Calu3 (cell line): ENCODE measurements at places on chromosomes 7 and 10. TPM values are rescaled to one million over a fixed set of nuclear protein-coding genes. Genes with fewer than 3 reads are reported as not detected.

Gene GIMAP2
- 3.9 and 4.7 TPM in 2 replicates for total RNA-seq

GRCh38 chr7:30310674-30311362 lies 26.4 kb downstream of the ZNRF2 start:
- DNase-seq, result no peak
- H3K4me3 ChIP-seq, result no peak overlapping the region
- no peaks in the 10 kb centered on the region for H3K27me3 ChIP-seq
- no peaks in the 10 kb centered on the region for H3K36me3 ChIP-seq
- H3K4me1 ChIP-seq, result peaks cover 22% of the 10 kb centered on the region

- no peaks in the 10 kb centered on the region for H3K27me3 ChIP-seq
- peaks cover 36% of the 10 kb centered on the region for H3K4me1 ChIP-seq
- peaks cover 55% of the 10 kb centered on the region for H3K36me3 ChIP-seq
- peak; percentile 97 for DNase-seq
- H3K27ac ChIP-seq, result peak overlapping the region; percentile 82
- H3K4me3 ChIP-seq, result peak overlapping the region; percentile 89
Measured at GRCh38 chr10:29735628-29736365, 101.0 kb upstream of the SVIL start.

DNA sequence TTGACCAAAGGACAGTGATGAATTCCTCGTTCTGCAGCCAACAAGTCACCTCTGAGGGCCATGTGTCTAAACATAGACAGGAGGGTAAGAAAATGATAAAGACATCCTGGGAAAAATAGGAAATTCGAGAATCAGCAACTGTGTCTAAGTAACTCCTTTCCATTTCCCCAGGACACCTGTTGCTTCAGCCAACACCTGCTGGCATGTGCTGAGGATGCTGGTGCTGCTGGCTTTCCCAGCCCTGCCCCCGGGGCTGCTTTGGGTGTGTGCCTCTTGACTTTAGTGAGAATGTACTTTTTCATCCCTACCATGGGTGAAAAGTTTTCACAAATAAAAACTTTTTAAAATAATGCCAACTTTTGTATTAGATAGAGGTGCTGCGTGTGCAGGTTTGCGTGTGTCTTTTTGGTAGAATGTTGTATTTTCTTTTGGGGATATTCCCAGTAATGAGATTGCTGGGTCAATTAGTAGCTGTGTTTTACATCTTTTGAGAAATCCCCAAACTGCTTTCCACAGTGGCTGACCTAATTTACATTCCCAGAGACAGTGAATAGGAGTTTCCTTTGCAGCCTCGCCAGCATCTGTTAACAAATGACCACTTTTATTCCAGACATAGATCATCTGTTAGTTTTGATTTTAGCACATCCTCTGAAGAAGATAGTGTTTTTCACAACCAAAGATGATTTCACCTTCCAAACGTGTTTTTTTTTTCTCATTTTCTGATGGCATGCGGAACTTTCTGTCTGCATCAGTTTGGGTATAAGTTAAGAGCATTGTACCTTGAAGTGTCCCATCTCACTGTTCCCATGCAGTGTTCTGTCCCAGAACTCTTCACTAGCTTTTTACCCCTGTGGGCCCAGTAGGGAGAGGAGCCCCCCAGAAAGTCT lies 104.2 kb upstream of the ACBD5 start:
- H3K36me3 ChIP-seq, result no peaks in the 10 kb centered on the region
- DNase-seq, result no peak
- peaks cover 15% of the 10 kb centered on the region for H3K4me1 ChIP-seq
- no peak overlapping the region for H3K27ac ChIP-seq
- no peak overlapping the region for H3K4me3 ChIP-seq
- no peaks in the 10 kb centered on the region for H3K27me3 ChIP-seq

DNA sequence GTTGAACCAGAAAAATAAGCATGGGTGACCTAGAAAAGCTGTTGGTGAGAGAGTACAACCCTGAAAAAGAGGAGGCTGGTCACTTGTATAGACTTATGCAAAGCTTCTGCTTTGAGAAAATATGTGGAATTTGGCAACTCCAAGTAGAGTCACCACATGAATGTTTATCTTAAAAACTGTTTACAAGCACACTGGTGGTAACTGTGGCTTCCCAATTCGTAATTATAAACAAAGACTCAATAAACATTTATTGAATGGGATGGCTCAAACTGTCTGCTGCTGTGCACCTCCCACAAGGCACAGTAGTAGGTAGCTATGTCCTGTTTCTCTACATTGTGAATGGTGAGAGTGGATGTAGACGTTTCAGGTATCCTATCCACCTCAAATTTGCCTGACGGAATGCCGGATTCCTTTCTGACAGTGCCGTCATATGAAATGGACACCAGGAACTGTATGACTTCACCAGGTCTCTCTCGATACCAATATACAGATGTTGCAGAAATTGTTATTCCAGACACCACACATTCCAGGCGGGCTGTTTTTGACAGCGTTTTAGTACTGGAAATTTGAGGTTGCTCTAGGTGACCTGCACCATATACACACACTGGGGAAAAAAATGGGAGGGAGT lies 43.4 kb upstream of the TARP start:
- no peak for DNase-seq
- no peak overlapping the region for H3K4me3 ChIP-seq
- H3K36me3 ChIP-seq, result no peaks in the 10 kb centered on the region
- no peak overlapping the region for H3K27ac ChIP-seq

GRCh38 chr10:6242089-6242488 lies 39.4 kb downstream of the PFKFB3 start:
- DNase-seq, result no peak
- no peak overlapping the region for H3K27ac ChIP-seq
- no peak overlapping the region for H3K4me3 ChIP-seq
- no peaks in the 10 kb centered on the region for H3K27me3 ChIP-seq
- H3K4me1 ChIP-seq, result peaks cover 17% of the 10 kb centered on the region
- peaks cover 77% of the 10 kb centered on the region for H3K36me3 ChIP-seq

Gene INA
- 1.3 and 1.9 TPM in 2 replicates for total RNA-seq

Gene PPP3CB
- 26.4 and 27.5 TPM in 2 replicates for total RNA-seq

DNA sequence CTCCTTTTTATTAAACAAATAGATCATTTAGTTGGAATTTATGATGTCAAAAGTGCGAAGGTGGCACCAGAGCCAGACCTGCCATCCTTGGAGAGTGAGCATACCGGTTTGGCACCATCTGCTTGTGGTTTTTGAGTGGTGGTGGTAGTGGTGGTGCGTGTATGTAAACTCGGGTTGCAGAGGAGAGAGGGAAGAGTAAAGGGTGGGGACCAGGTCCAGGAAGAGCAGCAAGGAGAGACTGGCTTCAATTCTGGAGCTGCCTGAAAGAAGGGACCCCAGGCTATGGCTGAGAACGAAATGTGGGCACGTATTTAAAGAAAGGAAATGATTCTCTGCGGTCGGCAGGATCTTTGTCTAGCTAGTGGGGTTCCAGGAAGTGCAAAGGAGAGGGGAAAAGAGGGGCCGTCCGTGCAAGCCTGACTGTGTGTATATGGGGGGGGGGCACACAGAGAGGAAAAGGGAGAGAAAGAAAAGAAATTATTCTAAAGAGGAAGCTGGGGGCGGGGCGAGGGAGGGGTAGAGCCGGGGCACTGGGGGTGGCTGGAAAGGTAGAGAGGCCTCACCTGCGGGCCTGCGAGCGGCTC lies 448 bp upstream of the GOLGA7B start:
- H3K4me1 ChIP-seq, result peaks cover 2% of the 10 kb centered on the region
- no peaks in the 10 kb centered on the region for H3K27me3 ChIP-seq
- peak overlapping the region; percentile 63 for H3K27ac ChIP-seq
- H3K36me3 ChIP-seq, result peaks cover 15% of the 10 kb centered on the region
- H3K4me3 ChIP-seq, result peak overlapping the region; percentile 79

Gene AGMO
- total RNA-seq, result 13.2 and 13.9 TPM in 2 replicates

Gene SHLD2
- total RNA-seq, result 11.4 and 11.5 TPM in 2 replicates

Gene CYP2C19
- 3.6 and 4.5 TPM in 2 replicates for total RNA-seq

DNA sequence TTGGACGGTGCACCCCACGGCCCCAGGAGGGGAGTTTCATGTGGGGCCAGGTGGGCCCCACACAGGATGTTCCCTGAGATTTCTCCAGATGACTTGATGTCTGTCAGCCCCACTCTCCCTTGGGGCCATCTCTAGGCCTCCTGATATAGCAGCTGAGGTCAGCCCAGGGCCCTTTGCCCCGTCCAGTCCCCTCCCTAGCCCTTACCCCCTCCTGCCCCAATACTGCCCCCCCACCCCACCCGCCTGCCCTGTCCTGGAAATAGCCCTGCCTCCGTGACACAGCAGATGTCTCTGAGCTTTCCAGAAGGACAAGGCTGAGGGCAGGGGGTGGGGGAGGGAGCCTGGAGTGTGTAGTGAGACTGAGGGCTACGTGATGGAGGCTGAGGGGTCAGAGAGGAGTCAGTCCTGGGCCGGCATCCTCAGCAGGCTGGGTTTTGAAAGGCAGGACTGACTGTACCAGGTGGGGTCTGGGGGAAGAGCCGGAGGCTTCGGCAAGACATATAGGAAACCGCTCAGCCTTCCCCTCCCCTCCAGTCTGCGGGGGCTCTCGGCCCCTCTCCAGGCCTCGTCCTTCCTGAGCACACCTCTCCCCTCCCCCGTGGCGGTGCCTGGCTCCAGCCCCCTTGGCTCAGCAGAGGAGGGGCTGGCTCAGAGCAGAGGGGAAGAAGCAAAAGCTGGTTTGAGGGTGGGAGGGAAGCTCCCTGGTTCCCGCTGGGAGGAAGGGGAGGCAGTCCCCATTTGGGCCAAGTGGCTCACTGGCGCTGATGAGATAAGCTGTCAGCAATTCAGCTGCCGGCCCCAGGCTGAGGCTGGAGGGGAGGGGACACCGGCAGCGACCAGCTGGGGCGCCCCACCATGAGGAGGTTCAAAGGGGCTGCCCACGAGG lies 2.0 kb downstream of the FLNC start:
- peaks cover 27% of the 10 kb centered on the region for H3K4me1 ChIP-seq
- DNase-seq, result no peak
- H3K27ac ChIP-seq, result no peak overlapping the region
- H3K4me3 ChIP-seq, result no peak overlapping the region
- peaks cover 4% of the 10 kb centered on the region for H3K36me3 ChIP-seq
- H3K27me3 ChIP-seq, result peaks cover 33% of the 10 kb centered on the region

DNA sequence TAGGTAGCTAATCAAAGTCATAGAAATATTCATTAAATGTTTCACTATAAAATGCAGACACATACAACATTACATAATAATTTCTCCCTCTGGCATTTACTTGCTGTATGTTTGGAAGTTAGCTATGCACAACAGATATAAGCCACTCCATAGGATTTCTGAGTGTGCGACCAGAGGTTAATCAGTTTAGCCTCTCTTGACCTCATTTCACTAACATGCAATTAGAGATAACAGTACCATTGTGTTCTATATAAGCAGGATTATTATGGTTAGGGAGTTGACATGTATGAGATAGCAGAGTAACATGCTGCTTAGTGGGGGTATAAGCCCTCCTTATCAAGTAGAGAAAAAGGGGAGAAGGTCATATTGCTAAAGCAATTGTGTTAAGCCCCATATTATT lies 26.4 kb downstream of the GLUD1 start:
- H3K4me3 ChIP-seq, result no peak overlapping the region

DNA sequence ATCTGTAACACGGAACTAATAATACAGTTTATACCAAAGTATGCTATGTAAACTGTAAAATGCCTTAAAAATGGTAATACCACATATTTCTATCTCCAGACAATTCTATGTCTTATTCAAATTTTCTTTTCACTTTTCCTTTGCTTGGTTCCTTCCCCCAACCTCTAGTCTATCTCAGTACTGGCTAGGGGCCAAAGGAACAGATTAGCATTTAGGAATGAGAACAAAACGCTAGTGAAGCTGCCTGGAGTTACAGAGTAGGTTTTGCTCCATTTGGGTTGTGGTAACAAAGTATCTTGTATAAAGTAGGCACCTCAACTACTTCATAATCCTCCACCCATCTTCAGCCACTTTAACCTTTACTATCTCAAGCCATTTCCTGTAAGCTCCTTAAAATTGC lies 94.1 kb downstream of the HBP1 start:
- no peak for DNase-seq
- no peaks in the 10 kb centered on the region for H3K4me1 ChIP-seq
- no peaks in the 10 kb centered on the region for H3K27me3 ChIP-seq
- no peak overlapping the region for H3K4me3 ChIP-seq

DNA sequence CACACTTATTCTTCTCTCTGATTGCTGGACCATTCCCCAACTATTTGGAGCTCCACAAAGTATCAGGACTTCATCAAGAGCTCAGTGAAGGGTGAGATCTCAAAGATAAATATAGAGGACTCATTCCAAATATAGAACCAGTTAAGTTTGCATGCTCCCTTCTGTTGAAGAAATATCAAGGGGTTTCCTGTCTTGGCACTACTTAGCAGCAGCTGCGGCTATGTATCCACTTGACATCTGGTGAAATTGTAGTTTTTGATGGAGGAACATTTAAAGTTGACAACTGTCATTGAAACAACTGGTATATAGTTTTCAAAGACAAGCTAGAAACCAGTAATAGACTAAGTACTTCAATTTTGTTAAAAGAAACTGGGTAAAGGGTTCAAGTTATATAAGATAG lies 1.0 kb upstream of the SPAG6 start:
- no peak overlapping the region for H3K27ac ChIP-seq
- peaks cover 14% of the 10 kb centered on the region for H3K36me3 ChIP-seq
- no peak overlapping the region for H3K4me3 ChIP-seq
- H3K4me1 ChIP-seq, result no peaks in the 10 kb centered on the region
- H3K27me3 ChIP-seq, result peaks cover 59% of the 10 kb centered on the region

Gene SLC18A3
- not detected in 2 replicates for total RNA-seq

Gene FUOM
- total RNA-seq, result 11.5 and 15.0 TPM in 2 replicates

DNA sequence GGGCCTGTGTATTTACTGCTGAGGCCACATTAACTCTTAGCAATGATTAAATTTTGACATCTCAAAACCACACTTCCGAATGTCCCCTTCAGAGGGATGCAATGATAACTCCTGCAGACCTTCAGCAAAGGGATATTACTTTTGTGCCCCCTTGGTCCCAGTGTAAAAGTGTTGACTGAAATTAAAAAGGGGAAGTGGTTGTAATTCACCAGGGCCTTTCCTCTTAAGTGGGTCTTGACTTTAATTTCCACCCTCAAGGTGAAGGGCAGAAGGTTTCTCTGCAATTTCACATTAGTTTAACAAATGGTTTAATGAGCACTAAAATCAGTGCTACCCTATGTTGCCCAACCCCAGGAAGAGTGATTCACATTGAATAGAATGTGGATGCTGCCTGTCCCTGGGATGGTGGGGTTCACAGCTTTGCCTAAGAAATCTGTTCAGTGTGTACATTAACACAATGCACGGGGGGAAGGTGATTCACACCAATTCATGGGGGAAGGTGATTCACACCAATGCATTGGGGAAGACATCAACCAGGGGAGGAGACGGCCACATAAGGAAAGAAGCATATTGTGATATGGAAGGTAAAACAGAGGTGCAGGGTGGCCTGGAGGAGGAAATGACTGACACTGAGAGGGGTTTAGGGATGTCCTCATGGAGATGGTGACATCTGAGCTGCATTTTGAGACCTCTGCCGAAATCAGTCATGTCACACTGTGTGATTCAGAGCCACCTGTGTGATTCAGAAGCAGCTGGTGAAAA lies 19.4 kb upstream of the TNS3 start:
- DNase-seq, result peak; percentile 74
- peak overlapping the region; percentile 98 for H3K27ac ChIP-seq
- H3K4me3 ChIP-seq, result peak overlapping the region; percentile 35
- H3K27me3 ChIP-seq, result no peaks in the 10 kb centered on the region

Gene GJD4
- total RNA-seq, result not detected in 2 replicates

Gene LIPF
- not detected in 2 replicates for total RNA-seq
